Psoas muscle (tissue), 8 donors: ENCODE measurements at places on chromosomes 7 and 10. TPM values are rescaled to one million over a fixed set of nuclear protein-coding genes. Genes with fewer than 3 reads are reported as not detected.

GRCh38 chr7:94431176-94431575, 36.5 kb downstream of the COL1A2 start:
- DNase-seq: no peak

DNA sequence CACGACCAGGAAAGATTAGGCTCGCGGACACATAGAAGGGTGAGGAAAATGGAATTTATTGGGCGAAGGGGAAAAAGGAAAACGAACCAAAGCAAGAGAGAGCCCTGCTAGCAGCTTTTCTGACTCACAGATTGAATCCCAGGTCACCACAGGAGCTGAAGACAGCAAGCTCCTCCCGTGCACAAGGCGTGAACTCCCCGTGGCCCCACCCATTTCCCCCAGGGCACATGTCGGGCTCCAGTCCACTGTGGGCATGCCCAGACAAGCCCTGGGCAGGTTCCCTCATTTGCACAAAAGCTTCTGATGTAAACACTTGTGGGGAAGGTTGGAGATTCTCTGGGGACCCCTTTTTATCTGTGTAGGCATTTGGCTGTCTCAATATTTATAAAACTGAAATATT, 582.4 kb downstream of the SUGCT start:
- peak; percentile 64 for DNase-seq

DNA sequence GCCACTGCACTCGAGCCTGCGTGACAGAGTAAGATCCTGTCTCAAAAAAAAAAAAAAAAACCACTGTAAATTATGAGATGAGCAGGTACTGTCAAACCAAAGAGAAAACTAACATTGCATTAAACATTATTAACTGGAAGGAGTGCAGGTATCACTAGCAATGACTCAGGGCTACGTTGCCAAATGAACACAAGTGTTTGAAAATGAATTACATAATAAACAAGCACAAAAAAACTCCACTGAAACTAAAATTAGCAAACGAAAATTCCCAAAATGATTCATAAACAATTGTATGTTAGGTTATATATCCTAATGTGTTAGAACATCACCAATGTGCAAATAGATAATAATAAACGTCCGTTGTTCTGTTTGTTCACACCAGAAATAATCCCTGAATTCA, 42.8 kb downstream of the NSUN6 start:
- DNase-seq: no peak

- DNase-seq: no peak
Observed at GRCh38 chr10:11993834-11994468, 48.7 kb downstream of the UPF2 start.

DNA sequence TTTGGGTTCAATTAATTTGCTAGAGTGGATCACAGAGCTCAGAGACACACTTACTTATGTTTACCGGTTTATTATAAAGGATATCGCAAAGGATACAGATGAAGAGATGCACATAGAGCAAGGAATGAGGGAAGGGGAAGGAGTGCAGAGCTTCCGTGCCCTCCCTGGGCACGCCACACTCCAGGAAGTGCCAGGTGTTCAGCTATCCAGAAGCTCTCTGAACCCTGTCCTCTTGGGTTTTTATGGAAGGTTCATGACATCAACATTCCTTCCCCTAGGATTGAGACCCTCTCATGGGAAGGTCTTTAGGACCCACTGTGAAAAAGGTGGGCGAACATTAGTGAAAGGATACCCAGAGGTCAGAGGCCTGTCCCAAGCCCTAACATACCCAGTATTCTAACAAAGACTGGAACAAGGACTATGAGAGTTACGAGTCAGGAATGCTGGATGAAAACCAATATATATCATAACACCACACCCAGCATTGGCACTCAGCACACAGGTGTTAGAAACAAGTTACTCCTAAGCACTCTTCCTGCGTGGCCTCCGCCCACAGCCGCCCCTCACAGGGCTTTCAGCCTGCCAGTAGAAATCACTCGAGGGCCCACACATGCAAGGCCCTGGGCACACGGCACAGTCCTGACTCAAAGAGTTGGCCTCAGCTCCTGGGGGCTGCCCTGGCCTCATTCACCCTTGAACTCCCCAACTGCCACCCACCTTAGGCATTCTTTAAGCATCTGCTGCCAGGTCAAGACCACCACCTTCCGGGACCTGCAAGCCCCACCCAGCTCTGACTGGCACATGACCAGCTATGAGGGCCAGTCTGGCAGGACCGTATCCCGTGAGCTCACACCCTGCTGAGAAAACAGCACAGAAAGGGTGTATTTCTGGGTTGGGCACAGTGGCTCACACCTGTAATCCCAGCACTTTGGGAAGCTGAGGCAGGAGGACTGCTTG, 5.6 kb upstream of the AIFM2 start:
- no peak for DNase-seq

- DNase-seq: no peak
Observed at GRCh38 chr7:92851732-92852131, 15.4 kb upstream of the CDK6 start.

- DNase-seq: no peak
Observed at GRCh38 chr10:98139431-98139830, 5.0 kb downstream of the R3HCC1L start.

DNA sequence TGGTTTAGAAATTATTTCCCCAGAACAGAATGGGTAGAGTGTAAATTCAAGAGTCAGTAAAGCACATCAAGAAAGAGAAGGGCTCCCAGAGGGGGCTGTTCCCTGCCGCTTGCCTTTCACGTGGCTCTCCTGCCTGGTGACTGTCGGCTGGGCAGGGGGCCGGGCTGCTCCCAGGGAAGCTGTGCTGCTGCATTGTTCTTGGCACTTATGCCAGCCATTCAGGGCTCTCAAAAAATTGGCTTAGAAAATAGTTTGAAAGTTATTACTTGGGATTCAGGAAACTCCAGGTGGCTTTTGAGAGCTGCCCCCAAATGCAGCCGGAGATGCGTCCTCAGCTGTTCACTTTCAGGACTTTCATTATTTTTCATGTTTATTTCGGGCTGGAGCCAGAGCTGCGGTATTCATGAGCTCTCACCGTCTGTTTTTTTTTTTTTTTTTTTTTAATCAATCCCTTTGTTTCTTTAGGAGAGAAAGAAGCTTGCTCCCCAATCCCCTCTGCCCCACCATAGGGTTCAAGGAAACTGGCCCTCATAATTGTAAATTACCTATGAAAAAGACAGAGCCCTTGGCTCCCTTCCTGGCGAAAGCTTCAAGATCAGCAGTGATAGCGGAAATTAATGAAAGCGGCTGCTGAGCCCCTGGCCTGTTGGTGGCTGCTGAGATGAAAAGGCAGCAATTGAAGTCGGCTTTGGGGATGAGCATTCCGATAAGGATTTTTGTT, 94.1 kb downstream of the SORCS3 start:
- no peak for DNase-seq

DNA sequence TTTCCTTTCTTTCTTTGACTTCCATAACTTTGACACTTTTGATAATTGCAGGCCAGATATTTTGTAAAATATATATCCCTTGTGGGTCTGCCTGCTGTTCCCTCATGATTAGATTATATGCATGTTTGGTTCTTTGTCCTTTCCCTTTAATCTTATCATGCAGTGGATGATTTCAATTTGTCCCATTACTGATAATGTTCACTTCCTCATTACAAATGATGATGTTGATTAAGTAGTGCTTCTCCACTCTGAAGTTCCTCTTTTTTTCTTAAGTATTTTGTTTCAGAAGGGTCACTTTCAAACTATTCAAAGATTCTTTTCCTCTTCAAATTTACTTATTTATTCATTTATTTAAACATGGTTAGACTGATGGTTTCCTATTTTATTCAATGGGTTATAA, 898.1 kb downstream of the XPNPEP1 start:
- no peak for DNase-seq

CYP17A1 gene
- 0.17 TPM for total RNA-seq

EPO gene
- not detected for total RNA-seq

CAMK1D gene
- total RNA-seq: 0.47 TPM

SBDS gene
- total RNA-seq: 236 TPM

NPY4R2 gene
- total RNA-seq: not detected

RBP3 gene
- not detected for total RNA-seq
